ENCODE measurements at places on chromosomes 1 and 21.

- no peak for DNase-seq
Observed at GRCh38 chr1:245591346-245592188, 436.8 kb downstream of the KIF26B start.

- DNase-seq, result no peak
Observed at GRCh38 chr1:207049974-207050391, 1.0 kb downstream of the YOD1 start.

DNA sequence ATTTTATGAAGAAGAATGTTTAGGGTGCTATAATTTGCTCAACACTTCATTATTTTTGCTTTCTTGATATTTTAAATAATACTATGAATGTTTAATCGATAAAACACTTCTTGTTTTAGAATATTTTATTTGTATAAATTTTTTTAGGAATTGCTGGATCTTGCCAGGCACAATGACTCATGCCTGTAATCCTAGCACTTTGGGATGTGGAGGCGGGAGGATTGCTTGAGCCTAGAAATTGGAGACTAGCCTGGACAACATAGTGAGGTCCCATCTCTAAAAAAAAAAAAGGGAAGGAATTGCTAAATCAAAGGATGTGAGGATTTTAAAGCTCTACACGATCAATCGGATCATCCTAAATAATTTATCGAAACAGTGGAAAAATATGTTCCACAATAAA lies 17.6 kb downstream of the RNF11 start:
- no peak for DNase-seq

GRCh38 chr1:226216056-226216455 lies 7.4 kb upstream of the MIXL1 start:
- DNase-seq, result no peak

DNA sequence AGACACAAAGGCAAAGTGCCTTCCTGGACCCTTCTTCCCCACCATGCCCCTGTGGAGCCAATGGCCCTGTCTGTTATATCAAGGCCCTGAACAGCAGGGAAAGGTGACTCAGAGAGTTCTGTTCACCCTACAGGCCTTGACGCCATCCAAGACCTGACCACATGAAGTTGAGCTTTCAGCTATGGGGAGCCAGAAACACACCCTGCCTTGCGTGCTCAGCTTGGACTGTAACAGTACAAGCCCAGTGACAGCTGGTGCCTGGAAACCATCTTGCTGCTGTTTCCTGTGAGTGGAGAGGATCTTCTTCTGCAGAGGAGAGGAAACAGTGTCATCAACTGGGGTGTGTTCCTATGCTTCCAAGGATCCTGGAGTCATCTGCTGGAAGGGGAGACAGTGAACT lies 165.0 kb upstream of the IRF2BP2 start:
- no peak for DNase-seq

GRCh38 chr21:16537501-16537900 lies 807.7 kb downstream of the USP25 start:
- no peak for DNase-seq

DNA sequence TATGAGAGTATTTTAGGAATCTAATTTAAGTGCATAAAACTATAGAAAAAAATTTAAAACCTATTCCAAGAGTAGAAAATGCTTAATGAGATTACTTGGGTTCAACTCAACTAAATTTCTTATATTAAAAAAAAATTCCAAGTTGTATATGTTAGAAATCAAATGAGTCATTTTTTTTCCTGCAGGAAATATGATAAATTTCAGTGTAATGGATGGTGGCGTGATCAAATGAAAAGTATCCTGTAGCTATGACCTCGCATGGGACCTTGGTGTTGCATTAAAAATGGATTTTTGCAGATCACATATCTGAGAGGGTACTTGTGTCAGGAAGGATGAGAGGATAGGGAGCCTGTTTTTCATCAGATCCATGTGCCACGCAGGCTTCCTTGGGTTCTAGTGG lies 17.9 kb downstream of the ATP5PO start:
- no peak for DNase-seq

DNA sequence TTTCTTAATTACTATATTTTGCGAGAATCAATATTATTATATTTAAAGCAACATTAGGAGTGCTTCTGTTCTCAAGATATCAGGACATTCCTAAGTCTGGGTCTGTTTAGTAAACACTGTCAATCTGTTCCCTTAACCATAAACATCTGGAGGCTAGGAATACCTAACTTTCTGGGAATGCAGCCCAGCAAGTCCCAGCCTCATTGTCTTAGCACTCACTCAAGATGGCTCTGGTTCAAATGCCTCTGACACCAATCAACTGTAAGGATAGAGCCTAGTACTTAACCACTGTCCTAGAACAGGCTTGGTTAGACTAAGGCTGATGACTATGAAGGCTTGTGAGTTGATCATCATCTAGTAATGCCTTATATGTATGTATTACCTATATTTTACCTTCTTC lies 61.5 kb downstream of the TNN start:
- DNase-seq, result no peak

- DNase-seq, result no peak
Observed at GRCh38 chr1:238177351-238177750, 286.6 kb upstream of the ZP4 start.

GRCh38 chr1:44390277-44390676 lies 14.8 kb upstream of the RNF220 start:
- DNase-seq, result no peak

DNA sequence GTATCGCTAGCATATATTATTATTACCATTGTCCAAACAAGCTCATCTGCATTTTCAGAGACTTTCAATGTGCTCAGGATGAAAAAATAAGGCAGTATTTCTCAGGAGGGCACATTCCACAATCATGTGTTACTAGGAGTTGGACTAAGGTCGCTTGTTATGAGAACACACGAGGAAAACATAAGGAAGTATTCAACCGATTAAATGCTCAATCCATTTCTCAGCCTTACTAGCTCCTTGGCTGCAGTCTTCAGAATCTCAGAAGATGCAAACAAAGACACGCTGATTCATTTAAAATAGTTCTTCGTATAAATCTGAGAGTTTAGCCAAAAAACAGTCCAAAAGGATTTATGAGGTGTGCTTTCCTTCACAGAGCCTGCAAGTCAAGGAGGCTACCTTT lies 82.0 kb upstream of the JAK1 start:
- no peak for DNase-seq

DNA sequence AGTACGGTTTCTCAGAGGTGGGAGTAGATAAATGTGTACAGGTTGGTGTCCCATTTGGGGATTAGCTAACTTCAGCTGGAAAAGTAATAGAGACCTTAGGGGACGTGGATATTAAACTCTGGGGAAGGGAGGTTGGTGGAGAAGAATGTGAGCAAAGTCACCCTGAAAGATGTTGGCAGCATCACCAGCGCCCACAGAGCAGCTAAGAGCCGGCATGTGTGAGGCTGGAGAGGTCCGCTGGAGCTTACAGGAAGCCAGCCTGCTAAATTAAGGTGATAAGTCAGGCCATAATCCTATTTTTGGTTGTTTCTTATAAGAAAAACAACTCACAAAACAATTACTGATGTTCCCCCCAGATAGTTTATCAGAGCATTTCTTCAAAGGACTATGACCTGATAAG lies 12.2 kb downstream of the PTGFRN start:
- no peak for DNase-seq

GRCh38 chr21:33699277-33699676 lies 57.0 kb downstream of the ITSN1 start:
- DNase-seq, result no peak

GRCh38 chr1:234212764-234213657 lies 160.2 kb upstream of the COA6 start:
- no peak for DNase-seq

All from pulmonary artery endothelial cell (primary cell).